ENCODE measurements at places on chromosomes 3 and 15.

GRCh38 chr3:56113231-56113630, 355.0 kb downstream of the ERC2 start:
- DNase-seq: no peak

DNA sequence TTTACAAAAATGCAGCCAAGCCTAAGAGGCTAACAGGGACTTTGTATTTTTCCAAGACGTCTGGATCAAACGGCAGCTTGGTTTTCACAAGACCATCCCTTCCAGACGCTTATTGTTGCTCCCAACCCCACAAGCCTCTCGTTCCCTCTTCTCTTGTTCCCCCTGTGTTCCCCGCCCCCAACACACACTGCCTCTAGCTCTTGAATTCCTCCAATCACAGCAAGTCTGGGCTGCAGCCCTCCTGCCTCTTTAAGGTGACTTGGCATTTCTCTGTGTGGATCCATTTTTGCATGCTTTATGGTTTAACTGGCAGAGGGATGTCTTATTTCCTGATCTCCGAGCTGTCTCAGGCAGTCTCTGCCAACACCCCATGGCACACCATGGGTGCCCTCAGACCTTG, 182.2 kb downstream of the ABHD5 start:
- no peak for DNase-seq

GRCh38 chr3:105907777-105908176, 39.0 kb upstream of the CBLB start:
- no peak for DNase-seq

DNA sequence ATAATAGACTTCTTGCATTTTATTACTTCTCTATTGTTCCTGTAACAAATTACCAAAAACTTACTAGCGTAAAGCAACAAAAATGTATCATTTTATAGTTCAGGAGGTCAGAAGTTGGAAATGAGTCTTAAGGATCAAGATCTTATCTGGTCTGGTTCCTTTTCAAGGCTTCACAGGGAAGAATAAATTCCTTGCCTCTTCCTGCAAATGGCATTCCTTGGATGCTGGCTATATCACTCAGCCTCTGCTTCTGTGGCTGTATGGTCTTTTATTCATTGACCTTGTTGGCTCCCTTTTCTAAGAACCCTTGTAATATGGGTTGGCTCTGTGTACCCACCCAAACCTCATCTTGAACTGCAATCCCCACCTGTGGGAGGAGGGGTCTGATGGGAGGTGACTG, 478.4 kb upstream of the THBS1 start:
- DNase-seq: no peak

DNA sequence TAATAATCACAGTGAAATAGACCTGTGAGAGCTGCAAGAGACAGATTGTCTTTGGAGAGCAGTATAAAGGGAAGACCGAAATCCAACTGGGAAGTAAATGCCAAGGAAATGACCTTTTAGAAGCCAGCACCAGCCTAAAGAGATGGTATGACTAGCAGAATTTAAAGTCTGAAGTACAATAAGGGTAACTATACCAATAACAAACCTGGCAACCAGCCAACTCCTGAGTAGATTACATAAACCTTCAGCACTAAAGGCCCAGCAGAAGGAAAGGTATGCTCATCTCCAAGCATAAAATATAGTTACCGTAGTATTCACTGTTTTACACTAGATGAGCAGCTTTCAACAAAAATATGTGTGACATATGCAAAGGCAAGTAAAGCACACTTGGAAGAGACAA, 155.1 kb upstream of the SATB1 start:
- DNase-seq: no peak

All from HS-5 (cell line).